ENCODE measurements at places on chromosomes 16 and 17.

- DNase-seq = peak; percentile 75
Observed at GRCh38 chr17:2259769-2260536, 43.6 kb downstream of the SMG6 start.

DNA sequence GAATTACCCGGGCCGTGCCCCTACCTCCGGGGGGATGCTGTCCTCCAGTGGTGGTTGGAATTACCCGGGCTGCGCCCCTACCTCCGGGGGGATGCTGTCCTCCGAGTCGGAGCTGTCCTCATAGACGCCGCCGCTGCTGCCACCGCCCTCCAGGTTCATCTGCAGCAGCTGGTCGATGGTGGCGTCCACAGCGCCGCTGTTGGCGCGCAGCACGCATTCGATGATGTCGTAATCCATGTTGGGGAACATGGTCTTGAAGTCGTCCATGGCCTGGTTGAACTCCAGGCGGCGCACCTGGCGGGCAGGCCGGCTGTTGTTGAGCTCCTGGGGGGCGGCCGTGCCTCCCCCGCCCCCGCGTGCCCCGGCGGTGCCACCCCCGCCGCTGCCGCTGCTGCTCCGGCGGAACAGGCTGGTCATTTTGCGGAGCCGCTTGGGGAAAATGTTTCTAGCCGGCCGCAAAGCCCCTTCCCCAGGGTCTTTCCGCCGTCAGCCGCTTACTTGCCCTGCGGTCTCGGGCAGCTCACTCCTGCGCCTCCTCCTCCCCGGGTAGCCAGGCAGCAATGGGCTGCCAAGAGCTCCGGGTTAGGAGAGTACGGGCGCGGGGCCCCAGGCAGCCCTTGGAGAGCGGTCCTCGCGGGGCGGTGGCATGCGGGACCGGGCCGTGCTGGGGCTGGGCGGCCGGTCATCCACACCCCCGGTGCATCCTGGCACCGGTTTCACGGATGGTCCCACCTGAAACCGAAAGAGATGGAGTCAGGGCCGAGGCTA is 35.5 kb upstream of the MRPS23 start:
- DNase-seq = no peak

DNA sequence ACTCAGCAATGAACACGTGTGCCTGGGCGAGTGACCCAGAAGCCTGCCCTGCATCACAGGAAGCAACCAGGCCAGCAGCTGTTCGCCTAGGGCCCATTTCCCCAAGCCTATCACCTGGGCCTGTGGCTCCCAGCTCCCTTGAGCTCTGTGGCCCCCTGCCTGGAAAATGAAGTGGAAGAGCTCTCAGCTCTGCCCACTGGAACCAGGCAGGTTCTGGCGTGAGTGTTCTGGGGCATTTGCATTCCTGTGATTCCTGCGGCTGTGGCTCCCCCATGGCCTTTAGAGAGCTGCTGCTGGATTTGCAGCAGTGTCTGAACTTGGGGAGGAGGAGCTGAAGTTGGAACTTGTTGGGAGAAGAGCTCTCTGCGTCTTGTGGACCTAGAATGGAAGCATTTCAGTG is 22.8 kb downstream of the PGS1 start:
- no peak for DNase-seq

DNA sequence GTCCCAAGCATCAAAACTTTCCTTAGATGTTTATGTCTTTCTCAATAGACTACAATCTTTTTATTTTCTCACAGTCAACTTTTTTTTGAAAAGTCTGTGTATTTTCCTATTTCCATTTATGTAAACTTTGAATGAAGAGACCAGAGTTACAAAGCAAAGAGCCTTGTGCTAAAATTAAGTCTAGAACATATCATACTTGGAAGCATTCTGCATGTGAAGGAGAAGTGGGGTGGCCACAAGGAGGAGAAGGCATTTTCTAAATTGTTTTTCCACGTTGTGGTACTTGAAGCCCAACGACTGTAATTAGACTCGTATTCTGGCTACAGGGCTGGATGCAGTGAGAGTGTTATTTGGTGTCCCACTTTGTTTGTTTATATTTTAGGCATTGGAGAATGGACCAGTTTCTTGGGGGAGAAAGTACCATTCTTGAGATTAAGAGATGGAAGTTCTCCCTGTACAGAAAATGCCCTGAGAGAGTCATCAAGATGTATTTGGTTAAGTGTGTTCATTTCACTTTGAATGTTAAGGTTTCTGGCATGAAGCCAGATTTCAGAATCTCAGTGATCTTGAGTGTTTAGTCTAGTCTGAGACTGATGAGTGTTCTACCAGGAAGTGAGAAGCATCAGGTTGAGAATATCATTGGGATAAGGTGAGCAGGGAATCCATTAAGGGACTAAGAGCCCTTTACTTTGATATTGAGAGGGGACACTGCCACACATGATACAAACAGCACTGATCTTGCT is 71.6 kb downstream of the MAP2K6 start:
- no peak for DNase-seq

- no peak for DNase-seq
Observed at GRCh38 chr16:66254106-66254505, 112.4 kb upstream of the CDH5 start.

DNA sequence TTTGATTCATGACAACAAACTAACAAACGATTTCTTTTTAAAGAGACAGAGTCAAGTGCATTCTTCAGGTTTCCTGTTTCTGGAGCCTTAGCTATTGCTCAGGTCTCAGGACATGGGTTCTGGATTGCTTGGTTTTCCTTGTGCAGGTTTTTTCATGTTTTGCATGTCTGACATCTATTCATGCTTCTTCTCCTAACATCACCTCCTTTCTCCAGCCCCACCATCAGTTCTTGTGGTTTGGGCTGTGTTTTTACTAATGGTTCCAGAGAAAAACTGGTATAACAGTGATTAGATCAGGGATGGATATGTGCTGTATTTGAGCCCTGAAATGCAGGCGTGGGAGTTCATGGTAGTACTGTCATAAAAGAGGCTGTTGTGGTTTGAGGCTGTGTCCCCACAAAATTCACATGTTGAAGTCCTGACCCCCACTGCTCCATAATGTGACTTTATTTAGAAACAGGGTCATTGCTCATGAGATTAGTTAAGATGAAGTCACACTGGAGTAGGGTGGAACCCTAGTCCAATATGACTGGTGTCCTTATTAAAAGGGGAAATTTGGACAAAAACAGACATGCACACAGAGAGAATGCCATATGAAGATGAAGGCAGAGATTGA is 67.9 kb downstream of the IRX6 start:
- DNase-seq = no peak

DNA sequence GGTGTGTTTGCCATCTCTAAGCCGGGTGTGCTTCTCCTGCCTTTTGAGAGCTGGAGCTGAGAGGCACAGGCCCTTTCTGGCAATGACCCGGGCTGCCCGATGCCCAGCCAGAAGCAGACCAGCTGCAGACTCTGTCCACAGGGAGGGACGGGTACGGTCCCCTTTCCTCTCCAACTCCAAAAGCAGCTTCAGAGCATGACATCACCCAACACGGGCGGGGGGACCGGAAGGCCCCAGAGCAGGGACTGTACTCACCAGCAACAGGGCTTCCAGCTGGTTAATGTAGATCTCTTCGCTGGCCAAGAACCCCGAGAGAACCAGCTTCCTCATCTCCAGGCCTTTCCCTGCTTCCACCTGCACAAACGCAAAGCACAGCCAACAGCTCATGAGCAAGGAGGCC is 79.4 kb downstream of the ABR start:
- DNase-seq = no peak

DNA sequence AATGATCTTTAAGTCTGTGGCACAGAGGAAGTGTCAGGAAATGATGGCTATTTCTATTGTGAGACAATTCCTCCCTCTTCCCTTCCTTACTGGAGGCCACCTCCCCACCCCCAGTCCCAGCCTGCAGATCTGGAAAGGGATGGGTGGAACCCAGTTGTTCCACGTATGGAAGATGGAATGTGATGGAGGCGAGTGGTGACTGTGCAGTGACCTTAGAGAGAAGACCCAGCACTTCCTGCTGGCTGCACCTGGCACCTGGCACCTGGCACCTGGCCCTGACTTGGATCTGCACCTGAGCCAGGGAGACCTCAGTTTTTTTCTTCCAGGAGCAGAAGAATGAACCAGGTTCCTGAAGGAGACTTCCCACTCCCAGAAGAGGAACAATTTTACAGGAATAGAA is 33.0 kb upstream of the TMC5 start:
- no peak for DNase-seq

DNA sequence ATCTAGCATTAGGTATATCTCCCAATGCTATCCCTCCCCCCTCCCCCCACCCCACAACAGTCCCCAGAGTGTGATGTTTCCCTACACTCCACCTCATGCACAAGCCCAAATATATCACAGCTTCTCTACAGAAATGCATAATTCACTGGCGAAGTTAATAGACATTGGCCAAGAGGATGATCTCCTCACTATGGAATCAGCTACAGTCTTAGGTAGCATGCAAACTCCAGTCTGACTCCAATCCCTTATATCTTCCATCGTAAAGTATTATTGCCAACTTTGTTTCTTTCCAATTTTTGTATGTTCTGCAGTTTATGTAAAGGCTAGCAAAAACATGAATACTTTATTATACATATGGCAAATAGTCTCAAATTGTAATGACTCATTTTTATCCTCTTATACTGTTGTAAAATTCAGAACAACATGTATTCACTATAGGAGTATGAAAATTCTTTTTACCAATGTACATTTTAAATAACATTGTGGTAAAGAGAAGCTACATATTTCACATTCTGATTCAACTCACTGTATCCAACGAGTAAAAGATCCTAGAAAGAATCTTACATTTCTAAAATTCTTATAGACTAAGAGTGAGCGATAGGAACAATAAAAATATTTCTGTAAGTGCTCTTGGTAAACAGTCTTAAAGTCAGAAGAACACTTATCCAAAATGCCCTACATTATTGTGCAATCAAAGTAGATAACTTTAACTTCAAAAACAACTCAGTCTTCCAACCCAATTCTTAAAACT is 871 bp downstream of the ABCA8 start:
- DNase-seq = no peak

Data from stimulated activated CD4-positive, alpha-beta T cell treated with anti-CD3 and anti-CD28 coated beads, Interleukin-2, amount 100 ng/mL, for 24 hours (primary cell).